ENCODE measurements at places on chromosomes 5 and 9.

GRCh38 chr5:168747987-168748777 is 169.0 kb upstream of the PANK3 start:
- peak; percentile 17 for DNase-seq

DNA sequence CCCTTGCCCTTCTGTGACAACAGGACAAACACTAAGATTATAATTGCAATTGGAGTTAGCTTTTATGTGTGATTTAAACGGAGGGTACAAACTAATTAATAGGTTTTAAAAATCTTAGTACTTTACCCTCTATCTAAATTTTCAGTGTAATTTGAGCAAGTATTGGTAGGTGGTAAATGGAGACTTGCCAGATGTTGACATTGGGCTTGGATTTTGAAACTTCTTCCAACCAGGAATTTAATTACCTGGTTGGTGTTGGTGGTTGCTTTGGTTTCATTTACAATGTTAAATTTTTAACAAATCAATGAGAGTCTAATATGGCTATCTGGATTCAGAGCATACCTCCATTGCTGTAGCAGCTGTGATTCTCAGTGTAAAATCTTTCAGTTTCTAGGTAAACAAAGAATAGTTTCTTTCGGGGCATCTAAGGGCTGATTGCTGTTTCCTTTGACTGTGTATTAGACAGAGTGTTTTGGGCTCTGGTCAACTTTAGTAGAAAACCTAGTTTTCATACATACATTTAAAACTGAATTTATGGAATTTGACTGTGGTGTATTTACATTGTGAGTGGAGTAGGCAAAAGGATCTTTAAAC is 1.9 kb downstream of the DAPK1 start:
- DNase-seq = no peak

DNA sequence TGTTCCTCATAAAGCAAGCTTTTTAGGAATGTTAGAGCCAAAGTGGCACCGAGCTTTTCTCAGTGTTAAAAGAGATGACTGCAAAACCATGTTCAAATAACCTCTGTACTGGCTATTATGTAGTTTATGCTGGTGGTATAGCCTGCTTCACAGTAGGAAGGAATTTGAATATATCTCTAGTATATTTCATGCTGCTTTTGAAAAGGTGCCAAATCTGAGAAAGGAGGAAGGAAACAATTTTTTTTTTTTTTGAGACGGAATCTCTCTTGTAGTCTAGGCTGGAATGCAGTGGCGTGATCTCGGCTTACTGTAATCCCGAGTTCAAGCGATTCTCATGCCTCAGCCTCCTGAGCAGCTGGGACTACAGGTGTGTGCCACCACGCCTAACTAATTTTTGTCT is 13.5 kb downstream of the CREBRF start:
- DNase-seq = no peak

GRCh38 chr5:74020503-74020902 is 394.5 kb downstream of the ARHGEF28 start:
- DNase-seq = no peak

DNA sequence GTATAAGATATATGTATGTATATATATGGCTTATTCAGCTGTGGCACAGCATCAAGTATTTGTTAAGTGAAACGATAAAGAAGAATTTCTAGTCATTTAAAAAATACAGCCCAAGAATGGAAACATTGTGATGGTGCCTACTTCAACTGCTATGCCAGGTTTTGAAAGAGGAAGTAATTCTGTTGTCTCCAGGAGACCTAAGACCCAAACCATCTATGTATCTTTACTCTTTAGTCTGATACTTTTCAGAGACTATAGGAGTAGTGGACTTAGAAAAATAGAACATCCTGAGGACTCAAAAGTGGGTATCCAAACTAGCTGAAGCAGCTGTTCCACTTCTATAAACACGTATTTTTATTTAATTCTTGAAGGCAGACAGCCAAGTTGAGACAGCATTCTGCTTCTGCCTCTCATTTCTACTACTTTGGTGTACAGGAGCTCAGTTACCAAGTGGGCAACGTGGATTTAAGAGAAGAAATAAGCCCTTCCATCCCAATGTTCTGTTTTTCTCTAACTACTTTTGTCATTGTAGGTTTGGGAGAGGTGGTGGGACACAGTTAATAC is 110.7 kb downstream of the RPS23 start:
- DNase-seq = no peak

DNA sequence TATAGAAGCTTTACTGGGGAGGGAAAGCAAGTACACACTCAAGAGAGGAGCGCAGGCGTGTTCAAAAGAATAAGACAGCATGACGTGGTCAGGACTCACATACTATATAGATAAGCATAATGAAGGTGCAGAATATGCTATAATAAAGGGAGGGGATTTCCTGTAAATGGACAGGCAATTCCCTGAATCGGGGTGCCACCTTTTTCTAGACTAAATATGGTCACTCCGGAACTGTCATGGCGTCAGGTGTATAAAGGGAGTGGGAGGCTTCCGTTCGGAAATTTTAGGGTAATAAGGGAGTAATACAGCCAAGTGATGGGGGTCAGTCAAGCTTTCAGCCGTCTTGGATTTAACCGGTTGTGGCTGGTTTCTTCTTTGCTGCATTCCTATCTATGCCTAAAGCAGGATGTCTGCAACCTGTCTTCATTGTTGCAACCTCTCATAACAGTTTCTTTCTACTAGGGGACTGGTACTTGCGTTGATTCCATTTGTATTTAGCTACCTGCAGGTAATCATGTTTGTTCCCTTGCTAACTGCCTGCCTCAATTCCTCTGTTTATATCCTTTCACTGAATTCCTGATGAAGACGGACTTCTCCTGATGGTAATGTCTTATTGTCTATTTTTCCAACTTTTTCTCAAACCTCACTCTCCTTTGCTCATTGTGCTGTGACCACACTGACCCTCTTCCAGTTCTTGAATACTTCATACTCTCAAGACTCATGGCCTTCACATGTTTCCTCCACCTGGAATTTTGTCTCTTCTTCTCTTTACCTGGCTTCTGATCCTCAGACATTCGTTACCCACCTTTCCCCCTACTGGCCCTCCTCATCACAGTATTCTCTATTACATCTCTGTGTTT is 48.9 kb downstream of the PRR16 start:
- no peak for DNase-seq

- DNase-seq = peak; percentile 82
Measured at GRCh38 chr5:40675396-40676133, 4.2 kb upstream of the PTGER4 start.

DNA sequence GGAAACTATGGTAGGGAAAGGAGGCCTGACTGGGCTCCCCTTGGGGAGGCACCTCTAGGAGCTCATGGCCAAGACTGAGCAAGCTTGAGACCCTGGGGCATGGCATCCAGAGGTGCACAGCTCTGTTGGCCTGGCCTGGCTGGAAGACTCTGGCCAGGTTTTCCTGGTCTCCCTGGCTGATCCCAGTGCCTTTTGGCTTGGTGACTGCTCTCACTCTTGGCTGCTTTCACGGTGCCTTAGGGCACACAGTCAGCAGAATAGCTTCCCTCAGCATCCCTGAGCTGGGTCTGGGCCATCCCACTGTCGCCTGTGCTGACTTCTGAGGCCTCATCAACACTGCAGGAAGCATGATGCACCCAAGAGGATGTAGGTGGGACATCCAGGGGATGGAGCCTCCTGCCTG is 13.4 kb upstream of the DELE1 start:
- no peak for DNase-seq

DNA sequence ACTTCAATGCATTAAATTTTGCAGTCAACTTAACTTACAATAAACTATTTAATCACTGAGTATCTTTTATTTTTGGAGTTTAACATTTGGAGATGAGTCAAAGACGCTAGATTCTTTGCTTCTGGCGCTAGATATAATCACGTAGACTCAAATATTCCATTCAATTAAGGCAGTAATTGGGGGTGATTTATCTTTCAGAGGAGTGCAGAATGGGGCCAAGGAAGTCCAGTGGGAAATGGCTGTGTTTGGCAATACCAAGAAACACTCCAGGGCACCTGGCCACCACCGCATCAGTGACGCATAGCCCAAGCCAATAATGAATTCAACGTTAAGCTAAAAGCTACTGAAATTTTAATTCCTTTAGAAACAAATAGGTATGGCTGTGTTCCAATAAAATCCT is 81.2 kb downstream of the PHAX start:
- no peak for DNase-seq

GRCh38 chr5:59222687-59223511 is 640.0 kb downstream of the RAB3C start:
- DNase-seq = no peak

- no peak for DNase-seq
Measured at GRCh38 chr5:9544502-9545135, 1.3 kb downstream of the SEMA5A start.

DNA sequence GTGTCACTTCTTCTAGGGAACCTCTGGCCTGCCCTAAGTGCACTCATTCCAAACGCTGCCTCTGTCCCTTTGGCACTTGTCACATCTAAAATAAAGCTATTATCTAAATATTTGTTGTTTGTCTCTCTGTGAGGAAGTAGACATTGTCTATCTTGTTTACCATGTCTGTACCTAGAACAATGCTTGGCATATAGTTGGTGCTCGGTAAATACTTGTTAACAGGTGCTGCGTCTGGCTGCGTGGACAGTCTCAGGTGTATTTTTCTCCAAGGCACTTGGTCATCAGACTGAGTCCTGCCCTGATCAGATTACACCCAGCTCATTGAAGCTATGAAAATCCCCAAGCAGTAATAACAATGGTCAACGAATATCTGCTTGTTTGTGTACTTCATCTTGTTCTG is 174.9 kb upstream of the SMIM23 start:
- no peak for DNase-seq

GRCh38 chr5:54525261-54525660 is 7.7 kb downstream of the SNX18 start:
- no peak for DNase-seq

DNA sequence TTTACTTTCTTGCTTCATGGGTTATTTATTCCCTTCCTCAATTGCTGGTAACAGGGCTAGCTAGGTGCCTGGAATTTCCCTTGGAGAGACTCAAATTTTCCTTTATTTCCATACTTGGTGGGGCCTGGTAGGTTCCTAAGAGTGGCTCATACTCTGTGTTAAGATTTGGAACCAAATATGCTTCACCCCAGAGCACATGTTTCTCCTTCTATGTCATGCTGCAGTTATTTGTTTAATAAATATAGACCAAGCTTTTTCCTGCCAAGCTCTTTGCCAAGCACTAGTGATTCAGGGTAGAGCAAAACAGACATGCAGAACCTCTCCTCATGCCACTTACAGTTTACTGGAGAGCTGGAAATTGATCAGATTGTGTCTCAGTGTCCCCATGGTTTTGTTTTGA is 290.3 kb upstream of the SGCD start:
- DNase-seq = no peak

GRCh38 chr9:134410835-134411217 is 84.6 kb downstream of the RXRA start:
- no peak for DNase-seq

DNA sequence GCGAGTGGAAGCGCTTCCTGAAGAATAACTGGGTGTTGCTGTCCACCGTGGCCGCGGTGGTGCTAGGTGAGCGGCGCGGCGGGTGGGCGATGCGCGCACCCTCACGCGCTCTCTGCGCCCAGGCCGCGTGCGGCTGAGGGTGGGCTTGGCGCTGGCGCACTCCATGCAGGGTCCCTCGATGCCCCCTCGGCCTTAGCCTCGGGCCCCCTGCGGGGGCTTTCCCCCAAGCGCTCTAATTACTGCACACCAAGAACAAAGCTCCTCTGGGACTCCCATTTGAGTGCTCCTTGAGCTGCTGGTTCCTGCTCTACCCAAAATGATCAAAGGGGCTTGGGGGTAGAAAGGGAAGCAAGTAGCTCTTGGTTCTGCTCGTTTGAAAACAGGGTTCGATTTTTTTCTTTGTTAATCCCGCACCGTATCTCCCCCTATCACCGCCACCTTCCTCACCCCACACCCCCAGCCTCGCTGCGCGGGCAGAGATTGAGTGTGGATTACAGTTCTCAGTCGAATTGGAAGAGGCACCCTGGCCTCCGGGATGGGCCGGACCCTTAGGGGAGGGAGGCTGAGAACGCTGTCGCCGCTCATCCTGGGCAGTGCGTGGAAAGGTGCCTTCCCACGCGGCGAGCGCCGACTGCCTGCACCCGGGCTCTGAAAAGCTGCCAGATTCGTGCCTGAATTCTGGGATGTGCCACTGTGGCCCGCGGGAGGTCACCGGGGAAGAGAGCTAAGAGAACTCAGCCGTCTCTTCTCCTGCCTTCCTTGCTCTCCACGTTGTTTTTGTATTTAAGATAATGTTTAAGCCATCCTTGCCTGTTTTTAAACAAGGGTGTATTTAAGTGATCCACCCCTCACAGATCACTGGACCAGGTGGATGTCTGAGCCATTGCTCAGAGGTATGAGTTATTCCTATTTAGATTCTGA is 697 bp downstream of the SLC1A1 start:
- DNase-seq = no peak

- DNase-seq = no peak
Measured at GRCh38 chr5:19806756-19807155, 181.2 kb downstream of the CDH18 start.

GRCh38 chr9:113269355-113269754 is 6.0 kb downstream of the CDC26 start:
- DNase-seq = no peak

GRCh38 chr9:35729700-35730485 is 2.1 kb downstream of the TLN1 start:
- no peak for DNase-seq

DNA sequence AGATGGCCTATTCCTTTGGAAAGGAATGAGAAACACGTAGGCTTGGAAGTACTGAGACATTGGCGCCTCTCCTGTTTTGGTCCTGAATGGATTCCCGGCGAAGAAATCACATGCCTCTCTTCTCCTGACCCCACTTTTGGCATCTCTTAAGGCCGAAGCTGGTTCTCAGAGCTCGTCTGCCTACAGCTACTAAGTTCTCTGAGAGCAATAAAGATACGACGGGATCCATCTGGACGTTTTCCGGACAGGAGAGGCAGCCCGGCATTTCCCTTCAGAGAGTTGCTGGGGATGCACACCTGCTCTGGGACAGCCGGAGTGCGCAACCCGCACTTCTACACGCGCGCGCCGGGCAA is 336.8 kb upstream of the PUM3 start:
- no peak for DNase-seq

DNA sequence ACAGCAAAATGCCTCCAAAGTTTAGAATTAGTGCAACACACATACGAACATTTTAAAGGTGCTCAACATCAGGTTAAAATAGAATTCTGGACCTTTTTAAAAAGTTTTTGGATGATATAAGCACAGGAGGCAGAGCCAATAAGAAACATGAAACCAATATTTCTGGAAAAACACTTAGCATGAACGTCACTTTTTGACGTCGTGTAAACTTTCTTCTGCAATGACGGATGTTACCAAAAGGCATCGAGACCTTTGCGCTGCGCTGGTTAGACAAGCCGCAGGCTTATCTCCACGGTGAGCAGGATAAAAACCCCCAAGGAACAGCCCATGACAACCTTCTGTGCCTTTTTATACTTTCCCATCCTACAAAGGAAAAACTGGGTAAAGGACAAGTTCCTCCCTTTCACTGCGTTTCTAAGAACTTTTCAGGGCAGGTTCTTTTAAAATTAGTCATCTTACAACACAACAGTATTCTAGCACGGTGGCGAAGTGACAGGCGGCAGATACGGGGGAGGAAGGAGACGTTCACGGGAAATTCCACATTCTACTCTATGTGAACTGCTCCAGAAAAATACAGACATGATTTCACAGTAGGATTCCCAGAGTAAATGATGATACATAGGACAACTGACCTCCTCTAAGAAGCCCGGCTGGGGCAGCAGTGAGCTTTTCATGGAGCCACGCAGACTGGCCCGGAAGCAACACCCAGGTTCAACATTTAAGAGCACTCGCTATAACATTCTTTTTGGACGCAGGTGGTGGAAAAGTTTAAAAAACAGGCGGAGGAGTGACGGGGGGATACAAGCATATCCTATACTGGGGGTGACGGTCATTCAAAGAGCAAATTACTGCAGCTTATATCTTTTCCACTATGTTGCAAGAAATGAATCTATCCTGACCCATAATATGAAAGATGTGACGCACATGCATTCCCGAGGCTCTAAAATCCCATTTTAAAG is 52.4 kb downstream of the USP20 start:
- no peak for DNase-seq

Measured in CD8-positive, alpha-beta T cell (primary cell).